ENCODE measurements at places on chromosomes 11 and 22. TPM values are rescaled to one million over a fixed set of nuclear protein-coding genes. Genes with fewer than 3 reads are reported as not detected.

The RPLP2 gene
- total RNA-seq = 253 TPM

The SYT7 gene
- 0.39 TPM for total RNA-seq

The RFPL2 gene
- not detected for total RNA-seq

The PHLDB1 gene
- total RNA-seq = 20.7 TPM

The TSPAN18 gene
- total RNA-seq = 26.3 TPM

The TEX54 gene
- total RNA-seq = not detected

The BUD13 gene
- 12.8 TPM for total RNA-seq

The DERL3 gene
- 0.76 TPM for total RNA-seq

The RAC2 gene
- 12.8 TPM for total RNA-seq

The DNAJB7 gene
- not detected for total RNA-seq

The SLN gene
- total RNA-seq = not detected

The OR10A2 gene
- total RNA-seq = not detected

The MCAT gene
- total RNA-seq = 6.8 TPM

The SLC37A2 gene
- 1.1 TPM for total RNA-seq

The IGSF22 gene
- total RNA-seq = 0.26 TPM

The OR52I2 gene
- not detected for total RNA-seq

The ACCS gene
- 9.1 TPM for total RNA-seq

The RBMXL2 gene
- not detected for total RNA-seq

The POU2AF2 gene
- not detected for total RNA-seq

The PANX2 gene
- total RNA-seq = 0.63 TPM

The KLHL35 gene
- 2.4 TPM for total RNA-seq

The NRXN2 gene
- total RNA-seq = not detected

The ZNRF3 gene
- total RNA-seq = 2.5 TPM

The RAG2 gene
- not detected for total RNA-seq

The RPL27A gene
- total RNA-seq = 1,131 TPM

The CRYBB3 gene
- not detected for total RNA-seq

The SMIM38 gene
- total RNA-seq = not detected

The MS4A2 gene
- total RNA-seq = not detected

The WT1 gene
- total RNA-seq = not detected

The RDX gene
- total RNA-seq = 90.6 TPM

The MMP27 gene
- total RNA-seq = not detected

The OR10D3 gene
- not detected for total RNA-seq

The ZFTA gene
- 12.9 TPM for total RNA-seq

The TMPRSS5 gene
- 0.13 TPM for total RNA-seq

The OR2AG1 gene
- total RNA-seq = not detected

The NAALAD2 gene
- total RNA-seq = 0.26 TPM

The MS4A3 gene
- total RNA-seq = not detected

The CD44 gene
- 5.0 TPM for total RNA-seq
